BJ (cell line): ENCODE measurements at places on chromosomes 4 and X. TPM values are rescaled to one million over a fixed set of nuclear protein-coding genes. Genes with fewer than 3 reads are reported as not detected.

DNA sequence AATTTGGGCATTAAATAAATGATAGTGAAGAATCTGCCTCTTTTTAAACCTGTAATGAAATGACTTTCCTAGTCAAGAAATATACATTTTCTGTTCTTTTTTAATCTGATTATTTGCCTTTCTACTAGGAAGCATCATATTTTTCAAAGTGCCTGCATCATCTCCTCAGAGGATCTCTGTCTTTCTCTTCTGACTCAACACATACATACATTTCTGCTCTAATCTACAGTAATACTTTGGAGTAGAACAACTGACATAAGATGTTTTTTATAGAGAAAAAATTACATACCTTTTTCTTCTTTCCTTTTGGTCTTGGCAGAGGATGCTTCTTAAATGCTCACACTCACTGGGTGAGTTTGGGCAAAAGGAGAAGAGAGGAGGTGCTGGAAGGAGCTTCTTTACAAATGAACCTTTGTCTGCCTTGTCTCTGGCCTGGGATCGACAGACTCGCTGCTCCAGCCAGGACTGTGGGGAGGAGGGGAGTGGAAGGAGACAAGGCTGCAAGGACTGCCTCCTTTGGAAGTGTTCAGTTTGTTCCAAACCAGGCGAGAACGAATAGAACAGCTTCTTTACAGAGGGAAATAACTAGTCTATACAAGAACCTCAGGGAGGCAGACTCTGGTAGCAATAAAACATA lies at the start of gene SCRG1:
Gene SCRG1, minus strand, starts transcription at position 338 of the 637 bp plus-strand sequence. CDS start 7,702 bp downstream, outside the sequence.
- DNase-seq = no peak

- DNase-seq = no peak
Measured at GRCh38 chr4:33161202-33161601, 2441.0 kb downstream of the PCDH7 start.

Gene TRIM2
- polyA plus RNA-seq = 24.5 and 34.1 TPM in 2 replicates

DNA sequence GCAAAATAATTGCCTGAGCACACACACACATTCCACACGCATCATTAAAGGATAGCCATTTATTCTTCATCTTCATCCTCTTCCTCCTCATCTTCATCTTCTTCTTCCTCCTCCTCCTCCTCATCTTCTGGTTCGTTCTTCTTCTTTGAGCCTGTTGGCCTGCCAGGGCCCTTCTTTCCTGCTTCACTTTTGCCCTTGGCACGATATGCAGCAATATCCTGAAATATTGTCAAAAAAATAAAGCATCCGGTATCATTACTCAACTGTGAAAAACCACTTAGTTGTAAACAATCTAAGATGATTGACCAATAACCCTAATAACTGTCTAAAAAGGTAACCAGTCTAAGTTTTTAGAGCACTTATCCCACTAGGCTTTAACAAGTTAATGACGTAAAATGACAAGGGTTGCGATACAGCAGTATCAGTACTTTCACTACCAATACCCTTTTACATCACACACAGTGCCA lies 2.1 kb downstream of the HMGB2 start:
- DNase-seq = no peak

Gene TKTL2
- not detected in 2 replicates for polyA plus RNA-seq

- no peak for DNase-seq
Measured at GRCh38 chrX:134542485-134542884, 82.5 kb downstream of the HPRT1 start.

- no peak for DNase-seq
Measured at GRCh38 chr4:10605746-10606482, 78.7 kb downstream of the CLNK start.

DNA sequence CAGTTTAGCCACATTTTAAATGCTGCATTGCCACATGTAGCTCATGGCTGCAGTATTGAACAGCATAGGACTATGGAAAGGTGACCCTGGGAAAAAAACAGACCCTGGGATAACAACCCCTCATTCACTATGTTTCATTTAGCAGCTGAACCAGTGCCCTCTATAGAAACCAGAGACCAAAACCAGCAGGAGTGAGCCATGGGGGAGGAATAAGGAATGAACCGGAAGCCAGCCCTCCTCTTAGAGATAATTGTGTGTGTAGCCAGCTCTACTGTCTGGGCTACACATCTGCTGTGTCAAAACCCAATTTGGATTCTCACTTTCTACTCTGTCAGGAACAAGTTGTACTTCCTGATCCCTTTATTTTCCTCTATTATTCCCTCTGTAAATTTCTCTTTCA lies 158.5 kb upstream of the S100G start:
- DNase-seq = no peak

DNA sequence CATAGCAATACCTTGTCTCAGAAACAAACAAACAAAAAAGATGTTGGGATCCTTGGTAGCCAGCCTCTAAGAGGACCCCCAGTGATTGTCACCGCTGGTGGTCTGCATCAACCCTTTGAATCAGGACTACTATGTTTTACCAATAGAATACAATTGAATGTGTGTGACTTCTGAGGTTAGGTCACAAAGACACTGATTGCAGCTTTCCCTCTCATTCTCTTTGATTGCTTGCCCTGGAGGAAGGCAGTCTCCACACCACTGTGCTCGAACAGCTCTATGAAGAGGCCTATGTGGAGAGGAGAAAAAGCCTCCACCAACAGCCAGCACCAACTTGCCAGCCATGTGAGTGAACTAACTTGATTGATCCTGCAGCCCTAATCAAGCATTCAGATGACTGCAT lies 2.8 kb upstream of the SMIM14 start:
- DNase-seq = no peak

DNA sequence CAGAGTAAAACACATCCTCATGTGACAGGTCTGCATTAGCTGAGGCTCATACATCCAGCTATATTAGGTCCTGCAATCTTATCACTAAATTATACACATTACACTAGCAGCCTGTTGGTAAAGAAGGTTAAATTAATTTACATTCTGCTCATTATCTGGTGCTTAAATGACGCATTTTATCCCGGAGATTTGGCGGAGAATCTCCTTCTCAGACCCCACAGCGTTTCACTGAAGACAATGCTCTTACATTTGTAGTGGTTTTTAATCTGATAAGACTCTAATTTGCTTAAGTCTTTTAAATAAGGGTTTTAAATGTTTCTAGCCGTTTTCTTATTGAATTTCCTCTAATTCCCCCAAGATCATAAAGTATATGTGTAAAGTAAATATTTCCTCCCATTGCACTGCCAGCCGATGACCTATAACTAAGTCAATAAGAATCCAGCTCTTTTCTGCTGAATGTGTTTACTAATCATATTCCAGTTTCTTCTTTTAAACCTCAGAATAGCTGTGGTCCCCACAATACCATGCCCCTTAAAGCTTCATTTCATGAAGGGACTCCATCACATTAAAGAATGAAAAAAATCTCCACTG lies 2.1 kb upstream of the PITX2 start:
- DNase-seq = no peak

DNA sequence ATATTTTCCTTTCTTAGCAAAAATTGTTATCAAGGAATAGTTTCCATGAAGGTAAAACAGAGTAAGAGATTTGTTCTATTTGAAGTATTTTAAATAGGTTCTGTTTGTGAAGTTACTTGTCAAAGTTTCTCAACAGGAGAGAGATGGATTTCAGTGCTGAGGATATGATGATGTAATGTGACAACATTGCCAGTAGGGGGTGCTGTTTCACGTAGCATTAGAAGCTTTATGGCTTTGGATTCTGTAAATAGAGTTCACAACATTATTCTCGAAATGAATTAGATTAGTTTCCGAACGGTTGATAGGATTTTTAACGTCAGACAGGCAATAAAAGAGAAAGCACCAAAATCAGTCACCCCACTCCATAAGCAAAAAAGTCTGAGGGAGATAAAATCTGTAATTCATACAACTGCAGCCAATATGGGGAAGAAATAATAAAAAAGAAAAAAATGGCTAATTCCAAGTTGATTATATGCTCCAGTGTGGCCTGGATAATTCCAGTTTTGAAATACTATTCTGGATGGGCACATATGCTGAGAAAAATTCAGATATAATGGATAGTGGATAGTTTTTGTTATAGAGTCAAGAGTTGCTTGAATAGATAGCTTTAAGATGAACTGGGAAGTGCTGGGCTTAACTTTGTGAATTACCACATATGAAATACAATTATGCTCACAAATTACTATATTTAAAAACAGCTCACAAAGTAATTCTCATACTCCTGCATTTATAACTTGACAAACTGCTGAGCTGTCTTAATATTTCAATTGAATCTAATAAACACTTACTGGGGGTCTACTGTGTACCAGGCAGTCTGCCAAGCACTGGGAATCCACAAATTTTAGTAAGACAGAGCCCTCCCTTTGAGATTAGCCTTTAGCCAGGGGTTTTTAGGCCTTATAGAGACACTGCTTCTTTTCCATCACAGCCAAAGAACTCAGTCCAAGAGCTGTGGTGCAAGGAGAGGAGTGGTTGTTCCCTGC lies 109.1 kb downstream of the GPAT3 start:
- no peak for DNase-seq

Gene BLOC1S4
- 10.4 and 12.6 TPM in 2 replicates for polyA plus RNA-seq

Gene PHEX
- 0.10 and 0.17 TPM in 2 replicates for polyA plus RNA-seq

GRCh38 chr4:5890063-5890727 lies 2.7 kb downstream of the CRMP1 start:
- DNase-seq = no peak

GRCh38 chr4:128386761-128387599 lies 99.4 kb upstream of the PGRMC2 start:
- DNase-seq = peak; percentile 86

Gene ADGRG4
- 0.01 TPM in 2 replicates for polyA plus RNA-seq

DNA sequence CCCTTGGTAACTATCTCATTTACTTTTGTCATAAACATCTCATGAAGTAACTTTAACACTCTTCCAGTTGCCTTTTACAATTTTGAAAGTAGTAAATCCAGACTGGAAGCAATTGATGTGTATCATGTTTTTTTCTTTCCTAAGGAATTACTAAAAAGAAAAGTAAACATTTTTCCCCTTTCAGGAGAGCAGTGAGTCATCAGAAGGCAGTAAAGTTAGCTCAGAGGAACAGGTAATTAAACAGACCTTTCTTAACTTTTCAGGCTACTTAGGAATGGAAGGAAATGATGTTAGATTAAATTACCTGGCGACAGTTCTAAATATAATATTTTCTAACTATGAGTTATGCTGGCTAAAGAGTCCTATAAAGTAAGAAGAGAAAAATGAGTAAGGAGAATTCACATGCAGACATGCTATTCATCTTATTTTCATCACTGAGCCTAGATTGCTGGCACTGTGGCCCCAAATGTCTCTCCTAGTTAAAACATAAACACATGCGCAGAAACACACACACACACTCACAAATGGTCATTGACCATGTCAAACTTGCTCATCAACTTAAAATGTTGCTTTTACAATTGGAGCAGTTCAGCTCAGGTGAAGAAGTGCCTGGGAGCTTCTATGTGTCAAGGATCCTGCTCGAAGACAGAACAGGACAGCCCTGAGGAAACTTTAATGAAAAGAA lies 9.3 kb downstream of the DMP1 start:
- peak; percentile 10 for DNase-seq

GRCh38 chr4:101178731-101179130 lies 168.6 kb downstream of the PPP3CA start:
- no peak for DNase-seq

GRCh38 chr4:101349801-101350064 lies 2.4 kb upstream of the PPP3CA start:
- no peak for DNase-seq

GRCh38 chr4:113325876-113326615 lies 276.6 kb downstream of the ANK2 start:
- DNase-seq = no peak

- no peak for DNase-seq
Measured at GRCh38 chr4:95417531-95417930, 131.2 kb downstream of the UNC5C start.

Gene CLNK
- polyA plus RNA-seq = not detected in 2 replicates

DNA sequence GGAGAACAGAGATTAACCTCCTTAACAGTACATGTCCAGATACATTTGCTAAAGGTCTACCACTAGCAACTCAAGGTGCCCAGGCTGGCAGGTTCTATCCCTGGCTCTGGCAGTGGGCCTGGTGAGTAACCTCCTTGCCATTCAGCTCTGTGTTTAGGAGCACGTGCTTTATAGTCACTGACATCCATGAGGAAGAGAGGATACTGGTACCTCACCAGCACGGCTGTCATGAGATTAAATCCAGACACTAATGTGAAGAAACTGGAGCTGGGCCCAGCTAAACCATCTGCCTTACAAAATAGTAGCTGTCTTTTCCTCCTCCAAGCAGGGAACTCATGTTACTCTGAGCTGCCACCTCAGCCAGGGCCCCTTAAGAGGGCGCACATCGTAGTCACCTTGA lies 45.3 kb downstream of the GPRASP3 start:
- DNase-seq = peak; percentile 19

Gene AGA
- 102 and 120 TPM in 2 replicates for polyA plus RNA-seq

GRCh38 chr4:80587871-80588385 lies 252.4 kb downstream of the CFAP299 start:
- no peak for DNase-seq

Gene GYG2
- polyA plus RNA-seq = 6.5 and 9.3 TPM in 2 replicates

DNA sequence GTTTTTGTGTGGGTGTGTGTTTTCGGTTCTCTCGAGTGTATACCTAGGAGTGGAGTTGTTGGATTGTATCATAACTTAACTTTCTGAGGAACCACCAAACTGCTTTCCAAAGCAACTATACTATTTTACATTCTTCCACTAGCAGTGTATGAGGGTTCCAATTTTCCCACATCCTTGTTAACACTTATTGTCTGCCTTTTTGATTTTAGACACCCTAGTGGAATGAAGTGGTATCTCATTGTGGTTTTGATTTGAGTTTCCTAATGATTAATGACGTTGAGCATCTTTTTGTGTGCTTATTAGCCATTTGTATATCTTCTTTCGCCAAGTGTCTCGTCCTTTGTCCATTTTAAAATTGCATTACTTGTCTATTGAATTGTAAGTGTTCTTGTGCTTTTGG lies 118.6 kb downstream of the REPS2 start:
- DNase-seq = no peak

DNA sequence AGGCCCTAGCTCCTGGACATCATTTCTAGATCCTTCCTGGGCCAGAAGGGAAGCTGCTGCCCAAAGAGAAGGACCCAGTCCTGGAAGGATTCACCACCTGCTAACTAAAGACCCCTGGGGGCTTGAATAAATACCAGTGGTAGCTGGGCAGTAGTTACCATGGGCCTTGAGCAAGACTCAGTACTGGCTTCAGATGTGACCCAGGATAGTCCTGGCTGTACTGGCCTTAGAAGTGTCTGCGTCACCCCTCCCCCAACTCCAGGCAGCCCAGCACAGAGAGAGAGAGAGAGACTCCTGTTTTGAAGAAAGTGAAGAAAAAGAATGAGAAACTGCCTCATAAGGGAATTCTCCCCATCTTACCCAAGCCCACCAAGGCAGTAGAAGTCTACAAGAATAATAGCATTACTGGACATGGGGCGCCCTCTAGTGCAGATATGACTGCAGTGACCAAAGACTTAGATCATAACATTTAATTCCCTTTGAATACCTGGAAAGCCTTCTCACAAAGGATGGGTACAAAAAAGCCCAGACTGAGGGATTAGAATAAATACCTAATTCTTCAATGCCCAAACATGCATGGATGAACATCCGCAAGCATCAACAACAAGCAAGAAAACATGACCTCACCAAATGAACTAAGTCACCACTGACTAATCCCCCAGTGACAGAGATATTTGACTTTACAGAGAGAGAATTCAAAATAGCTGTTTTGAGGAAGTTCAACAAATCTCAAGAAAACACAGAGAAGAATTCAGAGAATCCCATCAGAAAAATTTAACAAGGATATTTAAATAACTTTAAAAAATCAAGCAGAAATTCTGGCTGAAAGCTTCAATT lies 171.8 kb downstream of the HNRNPD start:
- no peak for DNase-seq

GRCh38 chr4:3669553-3669949 lies 96.6 kb upstream of the ADRA2C start:
- no peak for DNase-seq

GRCh38 chrX:154459832-154460231 lies 1.8 kb downstream of the PLXNA3 start:
- DNase-seq = no peak
